ENCODE measurements at places on chromosomes 2 and 18.

GRCh38 chr18:76805221-76805620, 17.1 kb upstream of the ZNF236 start:
- no peak for DNase-seq

DNA sequence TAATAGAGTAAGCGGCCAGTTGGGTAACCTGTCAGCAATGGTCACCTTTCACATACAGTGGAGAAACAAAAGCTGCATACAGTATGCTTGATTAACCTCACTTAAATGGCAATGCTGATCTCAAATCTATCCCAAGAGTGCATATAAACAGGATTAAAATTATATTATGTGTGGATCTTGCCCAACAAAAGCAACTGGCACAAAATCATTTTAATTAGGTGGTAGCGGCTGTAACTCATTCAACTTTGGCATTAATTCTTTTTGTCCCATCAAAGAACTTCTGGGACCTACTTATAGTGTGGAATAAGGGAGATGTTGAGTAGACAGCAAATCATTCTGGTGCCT, 167.8 kb upstream of the VRK2 start:
- DNase-seq = no peak

GRCh38 chr2:26946841-26947784, 23.3 kb upstream of the MAPRE3 start:
- no peak for DNase-seq

DNA sequence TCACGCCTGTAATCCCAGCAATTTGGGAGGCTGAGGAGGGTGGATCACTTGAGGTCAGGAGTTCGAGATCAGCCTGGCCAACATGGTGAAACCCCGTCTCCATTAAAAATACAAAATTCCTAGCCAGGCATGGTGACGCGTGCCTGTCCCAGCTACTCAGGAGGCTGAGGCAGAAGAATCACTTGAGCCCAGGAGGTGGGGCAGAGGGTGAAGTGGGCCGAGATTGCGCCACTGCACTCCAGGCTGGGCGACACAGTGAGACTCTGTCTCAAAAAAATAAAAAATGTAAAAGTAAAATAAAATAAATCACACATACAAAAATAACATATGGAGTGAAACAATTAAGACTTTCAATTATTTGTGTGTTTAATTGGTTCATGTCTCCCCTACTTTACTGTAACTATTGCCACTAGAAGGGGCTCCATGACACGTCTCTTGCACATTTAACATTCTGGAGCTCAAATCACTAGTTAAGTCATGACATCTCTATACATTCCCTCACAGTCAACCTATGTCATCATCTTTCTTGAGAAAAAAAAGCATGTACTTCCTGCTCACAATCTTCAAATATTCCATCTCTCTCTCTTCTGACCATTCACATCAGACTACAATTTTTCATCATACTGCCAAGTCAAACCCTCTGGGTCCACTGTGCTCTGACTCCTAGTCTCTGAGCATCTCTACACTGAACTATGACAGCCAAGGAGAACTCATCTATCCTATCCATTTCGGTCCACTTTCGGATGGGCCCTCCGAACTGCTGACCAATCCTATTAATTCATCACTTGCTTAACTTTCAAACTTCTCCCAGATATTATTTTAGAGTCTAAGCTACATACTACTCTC, 6.7 kb downstream of the GFPT1 start:
- no peak for DNase-seq

- DNase-seq = no peak
Measured at GRCh38 chr2:29423061-29423666, 307.9 kb downstream of the CLIP4 start.

- DNase-seq = no peak
Measured at GRCh38 chr2:203559641-203560040, 24.5 kb upstream of the RAPH1 start.

DNA sequence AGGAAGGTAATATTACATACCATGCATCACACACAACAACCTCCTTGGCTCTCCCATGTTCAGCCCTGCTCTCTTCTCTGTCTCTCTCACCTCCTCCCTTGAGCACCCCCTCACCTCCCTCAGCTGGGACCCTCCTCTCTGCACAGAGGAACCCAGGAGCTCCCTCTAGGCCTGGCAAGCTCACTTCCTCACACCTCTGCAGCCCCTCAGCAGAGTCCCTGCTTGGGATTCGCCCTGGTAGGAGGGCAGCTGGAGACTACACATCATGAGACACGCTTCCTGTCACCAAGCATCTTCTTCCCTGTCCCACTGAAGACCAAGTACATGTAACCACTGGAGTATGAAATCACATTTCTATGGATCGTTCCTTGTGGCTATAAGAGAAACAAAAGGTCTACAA, 51.0 kb downstream of the ADD2 start:
- no peak for DNase-seq

GRCh38 chr2:112626604-112627059, 19.1 kb upstream of the SLC20A1 start:
- DNase-seq = no peak

- DNase-seq = no peak
Measured at GRCh38 chr2:211157211-211157610, 600.8 kb downstream of the CPS1 start.

DNA sequence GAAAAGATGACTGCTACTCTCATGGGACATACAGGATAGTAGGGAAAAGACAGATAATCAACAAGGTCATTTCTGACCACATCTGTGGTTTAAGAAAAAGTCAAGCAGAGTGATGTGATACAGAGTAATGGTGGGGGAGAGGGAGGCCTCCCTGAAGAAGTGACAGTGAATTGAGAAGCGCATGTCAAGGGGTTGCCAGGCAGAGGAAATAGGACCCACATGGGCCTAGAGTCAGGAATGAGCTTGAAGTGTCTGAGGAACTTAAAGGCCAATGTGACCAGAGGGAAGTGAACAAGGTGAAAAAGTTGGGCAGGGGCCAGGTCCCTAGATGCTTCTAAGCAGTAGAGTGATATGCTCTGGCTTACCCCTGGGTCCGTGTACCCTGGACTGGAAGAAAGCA, 113.5 kb upstream of the PPP1CB start:
- DNase-seq = no peak

DNA sequence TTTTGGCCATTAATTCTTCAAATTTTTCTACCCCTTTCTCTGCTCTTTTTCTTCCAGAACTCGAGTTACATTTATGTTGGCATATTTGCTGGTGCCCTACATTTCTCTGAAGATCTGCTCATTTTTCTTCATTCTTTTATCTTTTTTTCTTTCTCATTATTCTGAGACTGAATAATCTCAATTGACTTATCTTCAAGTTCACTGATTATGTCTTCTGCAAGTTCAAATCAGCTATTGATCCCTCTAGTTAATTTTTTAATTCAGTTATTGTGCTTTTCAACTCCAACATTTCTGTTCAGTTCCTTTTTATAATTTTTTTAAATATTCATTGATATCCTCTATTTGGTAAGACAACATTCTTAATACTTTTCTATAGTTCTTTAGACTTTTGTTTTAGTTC, 3.2 kb downstream of the CFAP210 start:
- DNase-seq = no peak

DNA sequence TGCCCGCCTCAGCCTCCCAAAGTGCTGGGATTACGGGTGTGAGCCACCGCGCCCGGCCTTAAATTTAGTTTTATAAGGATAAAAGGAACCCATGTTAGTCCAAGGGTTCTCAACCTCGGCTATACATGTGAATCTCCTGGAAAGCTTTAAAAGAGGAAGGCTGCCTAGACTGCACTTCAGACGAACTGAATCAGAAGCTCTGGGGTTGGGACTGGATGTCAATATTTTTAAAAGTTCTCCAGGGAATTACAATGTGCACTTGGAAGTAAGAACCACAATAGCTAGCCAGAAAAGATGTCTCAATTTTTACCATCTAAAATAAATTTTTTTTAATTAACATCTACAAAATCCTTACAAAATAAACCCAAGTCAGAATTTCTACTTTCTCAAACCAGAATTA, 10.1 kb downstream of the LMAN2L start:
- DNase-seq = no peak

- DNase-seq = no peak
Measured at GRCh38 chr2:30686000-30686399, 121.2 kb downstream of the CAPN13 start.

- DNase-seq = no peak
Measured at GRCh38 chr2:17271416-17271815, 246.8 kb downstream of the RAD51AP2 start.

DNA sequence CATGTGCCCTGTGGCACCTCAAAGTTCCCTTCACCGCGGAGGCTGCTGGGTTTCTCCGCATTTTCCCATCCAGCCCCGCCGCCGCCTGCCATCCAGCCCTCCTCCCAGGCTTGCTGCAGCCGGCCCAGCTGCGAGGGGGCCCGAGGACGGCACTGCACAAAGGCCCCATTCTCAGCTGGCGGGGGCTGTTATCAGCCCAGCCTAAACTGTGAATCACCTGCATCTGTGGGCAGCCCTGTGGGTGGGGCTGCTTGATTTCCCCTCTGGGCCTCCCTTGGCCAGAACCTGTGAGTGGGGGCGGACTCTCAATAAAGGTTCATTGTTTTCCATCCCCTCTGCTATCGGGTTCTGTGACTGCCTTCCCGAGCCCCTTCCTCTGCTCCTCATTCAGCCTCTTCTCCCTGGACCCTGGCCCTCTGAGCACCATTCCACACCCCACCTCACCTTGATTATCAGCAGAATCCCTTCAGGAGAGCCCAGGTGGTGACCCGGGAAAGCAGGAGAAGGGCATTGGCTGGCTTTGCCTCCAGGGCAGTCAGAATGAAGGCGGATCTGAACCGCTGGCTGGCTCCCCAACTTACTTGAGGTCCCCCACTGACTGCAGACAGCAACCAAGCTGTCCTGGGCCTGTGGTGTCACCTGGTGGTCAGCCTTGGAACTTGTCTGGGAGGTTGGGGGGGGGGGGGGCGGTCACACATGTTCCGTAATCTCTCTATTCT, 204.5 kb downstream of the ZFP36L2 start:
- no peak for DNase-seq

DNA sequence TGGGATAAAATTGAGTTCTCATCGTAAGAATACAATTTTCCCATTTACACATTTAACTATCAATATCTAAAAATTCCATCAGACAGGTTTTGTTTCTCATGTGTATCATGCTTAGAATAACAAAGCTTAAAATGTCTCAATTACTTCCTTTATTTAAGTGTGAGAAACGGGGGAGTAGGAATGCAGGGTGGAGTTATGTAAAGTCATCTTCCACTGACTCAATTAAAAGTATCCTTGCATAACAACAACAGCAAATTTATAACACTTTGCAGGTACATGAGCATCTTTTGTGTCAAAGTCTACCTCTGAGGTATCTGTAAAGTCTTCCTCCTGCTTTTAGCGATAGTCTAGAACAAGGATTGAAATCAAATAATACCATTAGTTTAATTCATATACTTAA, 327.1 kb downstream of the EPHA4 start:
- no peak for DNase-seq

- no peak for DNase-seq
Measured at GRCh38 chr2:84546551-84546950, 30.3 kb downstream of the DNAH6 start.

DNA sequence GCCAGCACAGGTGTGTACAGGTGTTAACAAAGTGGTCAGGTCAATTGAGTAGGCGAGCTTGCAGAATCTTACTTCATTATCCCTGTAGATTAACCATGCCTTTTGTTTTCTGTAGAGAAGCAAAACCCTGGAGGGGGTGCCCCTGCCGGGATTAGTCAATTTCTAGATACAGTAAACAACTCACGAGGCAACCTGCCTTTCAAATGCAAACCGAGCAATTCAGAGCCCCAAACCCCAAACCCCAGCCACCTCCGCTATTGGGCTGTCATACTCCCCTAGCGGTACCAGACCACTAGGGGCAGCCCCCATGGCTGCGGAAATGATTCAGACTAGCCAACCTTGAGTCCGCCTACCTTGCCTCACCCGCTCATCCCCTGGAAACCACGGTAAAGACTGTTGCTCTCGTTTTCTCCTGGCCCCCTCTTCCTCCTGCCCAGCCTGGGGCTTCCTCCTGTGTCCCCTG, 61.4 kb upstream of the KIF5C start:
- no peak for DNase-seq

DNA sequence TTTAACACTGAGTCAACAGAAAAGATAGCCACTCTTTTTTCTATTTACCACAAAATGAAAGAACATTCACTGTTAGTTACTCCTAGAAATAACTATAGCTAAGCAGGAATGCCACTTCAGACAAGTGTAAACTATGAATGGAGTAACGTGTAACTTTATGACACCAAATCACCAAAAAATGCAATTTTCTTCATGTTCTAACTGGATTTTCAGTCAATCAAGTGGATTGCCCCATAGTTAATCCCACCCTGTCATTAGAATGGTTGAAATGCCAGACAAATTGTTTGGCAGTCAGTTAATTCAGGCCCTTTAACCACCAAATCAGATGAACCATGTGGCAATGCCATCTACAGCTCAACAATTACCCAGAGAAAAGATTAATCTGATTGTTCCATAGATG, 9.9 kb downstream of the EPHA4 start:
- no peak for DNase-seq

GRCh38 chr2:21261591-21261990, 137.8 kb downstream of the TDRD15 start:
- DNase-seq = no peak

GRCh38 chr2:7954234-7954633, 727.6 kb upstream of the ID2 start:
- DNase-seq = no peak

DNA sequence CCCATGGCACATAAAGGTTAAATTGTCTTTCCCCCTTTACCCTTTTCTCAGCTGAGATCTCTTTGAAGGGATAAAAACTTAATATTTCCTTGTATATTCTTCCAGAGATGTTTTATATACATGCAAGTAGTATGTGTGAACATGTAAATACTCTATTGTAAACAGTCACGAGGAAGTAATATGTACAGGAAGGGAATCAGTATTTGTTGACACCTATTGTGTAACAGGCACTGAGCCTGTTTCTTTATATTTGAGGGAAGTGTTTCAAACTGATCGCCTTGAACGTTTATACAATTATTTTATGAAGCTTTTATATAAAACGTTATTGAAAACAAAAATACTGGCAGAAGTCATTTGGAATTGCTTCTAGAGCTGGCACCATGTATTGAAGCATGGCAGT, 13.2 kb downstream of the RALBP1 start:
- DNase-seq = no peak

DNA sequence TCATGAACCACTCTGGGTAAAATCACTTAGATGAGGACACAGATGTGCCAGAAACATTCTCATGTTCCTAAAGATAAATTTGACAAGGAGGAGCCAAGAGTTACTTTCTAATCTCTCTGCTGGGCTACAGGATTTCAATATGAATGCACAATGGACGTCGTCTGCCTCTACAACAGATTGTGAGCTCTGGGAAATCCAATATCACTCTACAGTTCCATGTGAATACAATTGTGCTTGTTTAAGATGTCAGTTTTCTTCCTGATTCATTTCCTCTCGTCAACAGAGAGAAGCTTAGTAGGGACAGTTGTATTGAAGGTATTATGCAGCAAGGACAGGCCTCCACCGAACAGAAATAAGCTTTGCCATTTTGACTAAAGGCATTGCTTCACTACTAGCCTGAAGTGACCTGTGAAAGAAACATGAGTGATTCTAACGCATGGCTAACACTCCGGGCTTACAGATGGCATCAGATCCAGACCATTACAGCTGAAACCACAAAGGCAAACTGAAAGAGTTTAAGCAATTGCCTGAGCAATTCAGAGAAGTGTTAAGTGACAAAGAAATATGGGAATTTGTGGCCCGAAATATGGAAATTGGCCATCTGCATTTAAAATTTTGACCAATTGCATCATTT, 1591.5 kb downstream of the LRP1B start:
- DNase-seq = no peak

Measured in cerebellar nuclear complex (tissue), 1 donor.